Motor neuron (in vitro differentiated cells): ENCODE measurements at places on chromosomes 7 and 10. TPM values are rescaled to one million over a fixed set of nuclear protein-coding genes. Genes with fewer than 3 reads are reported as not detected.

DNA sequence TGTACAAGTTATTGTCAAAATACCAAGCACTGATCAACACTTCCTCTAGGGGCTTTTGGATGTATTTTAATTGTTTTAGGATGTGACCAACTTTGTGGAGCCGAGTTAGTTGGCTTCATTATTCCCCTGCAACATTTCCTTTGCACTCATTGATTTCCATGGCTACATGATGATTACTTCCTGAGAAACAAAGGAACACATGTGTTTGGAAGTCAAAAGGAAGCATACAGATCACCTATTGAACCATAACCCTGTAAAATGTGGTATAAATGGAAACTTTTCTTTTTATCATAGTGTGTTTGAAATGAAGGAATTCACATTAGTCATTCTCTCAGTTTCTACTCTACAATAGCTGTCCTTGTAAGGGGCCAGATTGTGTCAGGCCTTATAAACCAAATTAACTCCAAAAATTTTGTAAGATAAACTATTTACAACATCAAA is 32.2 kb upstream of the EXOC6 start:
- ATAC-seq, result no peak

DNA sequence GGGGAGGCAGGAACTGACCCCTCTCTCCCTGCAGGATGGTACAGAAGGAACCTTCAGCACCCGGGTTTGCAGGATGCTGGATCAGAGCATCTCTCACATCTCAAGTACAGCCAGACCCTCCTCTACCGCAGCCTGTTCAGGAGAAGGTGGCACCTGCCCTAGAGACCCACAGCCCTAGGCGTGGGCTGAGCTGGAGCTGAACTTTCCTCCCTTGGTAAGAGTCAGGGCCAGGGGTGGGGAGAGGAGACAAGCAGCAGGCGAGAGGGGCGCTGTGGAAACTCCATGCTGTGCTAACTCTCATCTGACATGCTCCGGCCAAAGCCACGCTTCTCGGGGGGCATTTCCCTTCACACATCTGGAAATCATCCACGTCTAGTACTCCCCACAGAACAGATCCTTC is 154.4 kb downstream of the DIP2C start:
- no peak for ATAC-seq

- no peak for ATAC-seq
Measured at GRCh38 chr7:51312951-51313737, 3.5 kb downstream of the COBL start.

GRCh38 chr7:67301667-67302066 is 305.0 kb downstream of the TYW1 start:
- no peak for ATAC-seq

- ATAC-seq, result no peak
Measured at GRCh38 chr10:99537086-99537988, 4.6 kb downstream of the NKX2-3 start.

DNA sequence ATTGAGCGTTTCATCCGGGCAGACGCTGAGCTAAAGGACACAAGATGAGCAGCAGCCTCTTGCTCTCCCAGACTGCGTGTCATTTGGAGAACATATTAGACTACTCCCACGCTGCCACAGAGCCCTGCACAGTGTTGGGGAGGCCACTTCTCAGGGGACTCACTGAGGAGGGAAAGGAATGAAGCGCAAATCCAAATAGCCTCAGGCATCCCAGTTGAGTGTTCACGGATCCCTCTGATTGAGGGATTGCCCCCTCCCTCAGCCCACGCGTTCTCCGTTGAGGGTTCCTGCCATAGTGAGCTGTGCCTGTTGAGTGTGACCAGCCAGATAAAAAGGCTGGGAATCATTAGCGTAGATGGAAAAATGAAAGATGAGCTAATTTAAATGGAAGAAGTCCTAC is 563.4 kb downstream of the ACTR3B start:
- ATAC-seq, result no peak

DNA sequence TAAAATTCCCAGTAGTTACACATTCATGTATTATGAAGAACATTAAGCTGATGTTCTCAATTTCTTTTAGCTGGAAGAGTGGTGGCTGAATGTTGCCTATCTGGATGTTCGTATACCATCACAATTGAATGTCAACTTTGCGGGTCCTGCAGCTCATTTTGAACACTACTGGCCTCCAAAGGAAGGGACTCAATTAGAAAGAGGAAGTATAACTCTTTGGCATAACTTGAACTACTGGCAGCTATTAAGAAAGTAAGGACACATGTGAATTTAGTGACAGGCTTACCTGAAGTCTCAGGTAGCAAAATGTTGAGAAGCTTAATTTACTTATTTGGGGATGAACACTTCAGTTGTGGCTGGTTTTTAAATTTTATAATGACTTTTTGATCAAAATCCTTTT is 15.9 kb downstream of the CROT start:
- no peak for ATAC-seq

DNA sequence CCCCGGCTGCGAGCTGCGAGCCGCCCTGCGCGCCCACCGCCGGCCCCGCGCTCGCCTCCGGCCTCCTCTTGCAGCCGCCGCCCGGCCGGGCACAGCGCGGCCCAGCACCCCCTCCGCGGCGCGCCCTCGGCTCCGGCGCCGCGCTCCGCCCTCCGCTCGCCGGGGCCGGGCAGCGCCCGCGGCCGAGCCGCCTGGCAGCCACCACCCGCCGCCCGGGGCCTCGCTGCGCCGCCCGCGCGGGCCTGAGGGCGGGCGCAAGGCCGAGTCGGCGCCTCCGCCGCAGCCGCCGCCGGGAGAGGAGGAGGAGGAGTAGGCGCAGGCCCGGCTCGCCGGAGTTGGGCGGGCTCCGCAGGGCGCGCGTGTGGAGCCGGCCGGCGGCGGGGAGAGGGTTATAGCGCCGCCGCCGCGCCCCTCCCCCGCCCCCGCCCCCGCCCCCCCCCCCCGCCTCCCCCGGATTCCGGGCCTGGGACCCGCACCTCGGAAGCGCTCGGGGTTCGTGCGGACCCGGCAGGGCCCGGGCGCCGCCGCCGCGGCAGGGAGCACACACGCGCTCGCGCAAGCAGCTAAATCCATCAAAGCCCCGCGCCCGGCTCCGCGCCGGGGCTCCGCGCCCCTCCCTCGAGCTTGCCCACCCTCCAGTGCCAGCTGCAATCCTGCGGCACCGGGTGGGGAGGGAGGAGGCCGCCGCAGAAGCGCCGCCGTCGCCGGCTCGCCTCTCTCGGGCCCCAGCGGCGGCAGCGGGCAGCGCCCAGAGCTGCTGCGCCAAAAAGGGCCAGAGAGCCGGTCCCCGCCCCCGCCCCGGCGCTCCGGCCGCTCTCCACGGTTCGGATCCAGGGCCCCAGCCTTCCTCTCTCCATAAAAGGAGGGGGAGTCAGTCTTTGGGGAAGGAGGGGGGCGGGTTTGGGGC is at the start of gene PDGFA:
PDGFA (minus strand) TSS at position 363 of the 907 bp plus-strand sequence. CDS start 845 bp downstream, outside the sequence.
- peak; percentile 43 for ATAC-seq

DNA sequence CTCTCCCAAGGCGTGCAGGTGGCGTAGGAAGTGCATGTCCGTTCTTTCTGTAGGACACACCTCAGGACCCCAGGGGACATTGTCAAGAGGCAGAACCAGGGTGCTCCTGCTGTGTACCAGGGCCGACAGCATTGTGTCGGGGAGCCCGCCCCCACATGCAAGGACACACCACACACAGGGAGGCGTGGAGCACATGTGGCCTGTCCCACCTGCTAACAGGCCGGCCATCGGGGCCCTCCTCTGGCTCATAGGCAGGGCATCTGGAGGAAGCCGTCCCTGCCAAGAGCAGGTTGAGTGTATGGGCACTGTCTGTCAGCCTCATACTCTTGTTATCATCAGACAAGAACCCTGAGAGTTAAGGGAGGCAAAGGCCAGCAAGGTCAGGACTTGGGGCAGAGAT is 12.7 kb downstream of the RET start:
- ATAC-seq, result no peak

DNA sequence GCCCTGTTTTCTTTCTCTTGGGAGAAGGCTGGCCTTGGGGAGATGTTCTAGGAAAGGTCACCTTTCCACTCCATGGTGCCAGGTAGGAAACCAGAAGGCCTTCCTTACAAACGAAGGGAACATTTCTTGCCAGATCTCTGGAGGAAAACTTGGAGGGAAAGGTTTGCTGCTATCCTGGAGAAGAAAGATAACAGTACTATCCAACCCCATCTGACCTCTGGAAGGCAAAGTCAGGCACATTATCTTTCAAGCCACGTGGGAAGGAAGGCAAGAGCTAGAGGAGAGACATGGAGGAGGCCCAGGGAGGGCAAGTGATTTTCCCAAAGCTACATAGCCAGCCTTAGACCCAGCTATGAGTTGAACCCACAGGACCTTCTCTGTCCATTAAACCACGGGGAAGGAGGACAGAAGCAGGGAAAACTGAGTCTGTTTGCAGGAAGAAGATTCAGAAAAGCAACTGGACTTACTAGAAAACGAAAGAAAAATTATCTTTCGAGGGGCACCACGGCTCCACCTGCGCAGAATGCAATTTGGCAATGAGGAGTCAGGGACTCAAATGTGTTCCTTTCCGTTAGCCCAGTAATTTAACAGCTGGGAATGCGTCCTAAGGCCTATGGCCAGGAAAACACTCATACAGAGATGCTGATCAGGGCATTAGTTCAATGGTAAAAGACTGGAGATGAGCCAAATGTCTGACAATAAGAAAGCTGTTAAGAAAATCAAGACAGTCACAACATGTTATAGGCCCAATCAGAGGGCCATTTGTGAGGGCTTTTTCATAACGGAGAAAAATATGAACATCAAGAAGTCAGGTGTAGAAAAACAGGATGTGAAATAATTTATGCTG is 32.0 kb upstream of the PSAP start:
- ATAC-seq, result no peak

GRCh38 chr10:127027786-127028185 is 122.6 kb downstream of the DOCK1 start:
- ATAC-seq, result no peak

Gene FAM25C
- total RNA-seq, result not detected in 2 replicates
